Cardiac septum (tissue), 1 donor: ENCODE measurements at places on chromosomes 11 and 22. TPM values are rescaled to one million over a fixed set of nuclear protein-coding genes. Genes with fewer than 3 reads are reported as not detected.

The OR8A1 gene
- total RNA-seq: not detected

The TREH gene
- not detected for total RNA-seq

The SELENOH gene
- 85.5 TPM for total RNA-seq

DNA sequence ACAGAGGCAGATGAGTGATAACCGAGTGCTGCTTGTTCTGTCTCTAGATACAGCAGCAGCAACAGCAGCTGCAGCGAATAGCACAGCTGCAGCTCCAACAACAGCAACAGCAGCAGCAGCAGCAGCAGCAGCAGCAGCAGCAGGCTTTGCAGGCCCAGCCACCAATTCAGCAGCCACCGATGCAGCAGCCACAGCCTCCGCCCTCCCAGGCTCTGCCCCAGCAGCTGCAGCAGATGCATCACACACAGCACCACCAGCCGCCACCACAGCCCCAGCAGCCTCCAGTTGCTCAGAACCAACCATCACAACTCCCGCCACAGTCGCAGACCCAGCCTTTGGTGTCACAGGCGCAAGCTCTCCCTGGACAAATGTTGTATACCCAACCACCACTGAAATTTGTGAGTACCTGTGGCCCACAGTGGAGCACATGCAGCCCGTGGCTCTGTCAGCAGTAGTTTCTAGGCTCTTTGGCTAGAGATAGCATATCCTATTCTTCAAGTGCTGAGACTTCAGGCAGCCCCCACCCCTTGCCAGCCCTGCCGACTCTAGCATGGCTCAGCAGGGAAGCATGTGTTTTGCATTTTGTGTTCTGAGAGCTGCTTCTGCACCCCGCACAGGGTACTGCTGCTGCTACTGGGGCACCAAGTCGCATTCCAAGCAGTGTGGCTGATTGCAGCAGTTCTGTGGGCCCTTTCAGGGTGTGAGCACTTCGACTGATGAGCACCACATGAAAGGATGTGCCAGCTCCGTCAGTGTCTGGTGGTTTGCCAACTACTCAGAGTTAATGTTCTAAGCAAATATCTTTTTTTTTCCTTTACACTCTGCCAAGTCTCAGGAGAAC is 59.2 kb downstream of the MED15 start:
- peak; percentile 71 for DNase-seq

The SHANK2 gene
- 0.11 TPM for total RNA-seq

The MAP6 gene
- total RNA-seq: 7.2 TPM

The TBX1 gene
- total RNA-seq: 0.48 TPM
